Purkinje cell (primary cell): ENCODE measurements at places on chromosomes 5 and 9. TPM values are rescaled to one million over a fixed set of nuclear protein-coding genes. Genes with fewer than 3 reads are reported as not detected.

NTRK2 gene
- 8.1 and 20.2 TPM in 2 replicates for polyA plus RNA-seq

PCDHA4 gene
- 0.62 and 10.7 TPM in 2 replicates for polyA plus RNA-seq

FBN2 gene
- 0.03 TPM in 1 of 2 replicates, not detected in the other for polyA plus RNA-seq

UGT3A1 gene
- 1.8 TPM in 1 of 2 replicates, not detected in the other for polyA plus RNA-seq

IFNA7 gene
- not detected in 2 replicates for polyA plus RNA-seq
